ENCODE measurements at places on chromosomes 11 and 22. TPM values are rescaled to one million over a fixed set of nuclear protein-coding genes. Genes with fewer than 3 reads are reported as not detected.

Gene MICAL3
- total RNA-seq, result 40.1 TPM

Gene APOA5
- total RNA-seq, result not detected

Gene OR4D5
- total RNA-seq, result not detected

Gene CD3D
- total RNA-seq, result not detected

Gene TMEM45B
- not detected for total RNA-seq

Gene MLC1
- total RNA-seq, result not detected

Gene TRMU
- total RNA-seq, result 23.1 TPM

Gene EWSR1
- 157 TPM for total RNA-seq

Gene ARHGEF17
- 39.6 TPM for total RNA-seq

Gene HOATZ
- not detected for total RNA-seq

Gene GGTLC2
- total RNA-seq, result not detected

Gene MMP11
- 3.9 TPM for total RNA-seq

Measured in articular chondrocyte of knee joint (primary cell).